ENCODE measurements at places on chromosomes 4 and X.

GRCh38 chr4:24559032-24559821, 25.1 kb downstream of the DHX15 start:
- peak; percentile 10 for DNase-seq

DNA sequence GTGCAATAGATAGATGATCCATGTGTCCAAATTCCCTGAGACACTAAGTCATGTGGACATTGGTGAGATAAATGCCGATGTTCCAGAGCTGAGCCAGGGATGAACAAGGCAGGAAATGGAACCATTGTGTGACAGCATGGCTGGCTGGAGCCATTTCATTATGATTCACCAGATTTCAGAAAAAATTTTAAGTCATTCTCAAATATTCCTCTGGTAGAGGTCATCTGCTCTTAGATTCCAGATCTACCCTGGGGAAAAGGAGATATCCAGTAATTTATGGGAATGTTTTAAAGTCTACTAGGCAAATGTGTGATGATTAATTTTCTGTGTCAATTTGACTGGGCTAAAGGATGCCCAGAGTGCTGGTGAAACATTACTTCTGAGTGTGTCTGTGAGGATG, 287.3 kb downstream of the STK32B start:
- peak; percentile 56 for DNase-seq

DNA sequence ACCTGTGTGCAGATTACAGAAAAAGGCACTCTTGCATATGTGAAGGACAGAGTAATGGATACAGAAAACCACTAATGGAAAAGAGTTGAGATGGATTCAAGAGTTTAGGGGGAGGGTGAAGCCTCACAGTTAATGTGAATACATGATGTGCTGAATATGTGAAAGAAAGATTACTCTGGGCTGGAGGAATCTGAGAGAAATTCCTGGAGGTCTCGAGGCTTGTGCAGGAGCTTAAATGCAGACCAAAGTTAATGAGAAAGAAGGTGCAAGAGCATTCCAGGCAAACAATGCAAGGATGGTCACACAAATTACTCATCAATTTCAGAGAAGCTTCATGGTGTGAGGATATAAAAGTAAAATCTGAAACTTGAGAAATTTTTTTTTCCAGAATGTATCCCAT, 768.8 kb downstream of the STPG2 start:
- no peak for DNase-seq

DNA sequence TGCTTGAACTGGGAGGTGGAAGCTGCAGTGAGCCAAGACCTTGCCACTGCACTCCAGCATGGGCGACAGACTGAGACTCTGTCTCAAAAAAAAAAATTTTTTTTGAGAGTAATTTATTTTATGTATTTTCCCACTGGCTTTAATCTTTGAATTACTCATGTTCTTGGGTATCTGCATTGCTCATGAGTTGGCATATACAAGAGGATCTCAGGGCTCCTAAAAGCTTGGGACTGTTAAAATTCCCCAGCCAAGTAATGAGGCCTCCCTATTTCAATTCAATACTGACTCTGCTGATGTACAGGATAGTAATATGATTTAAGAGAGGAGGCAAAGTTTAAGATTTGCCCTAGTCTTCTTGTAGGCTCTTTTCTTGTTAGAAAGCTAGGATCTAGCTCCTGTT, 6.2 kb downstream of the IL21 start:
- no peak for DNase-seq

- DNase-seq = no peak
Measured at GRCh38 chr4:155822572-155822971, 43.5 kb downstream of the ASIC5 start.

All from AG08395 (cell line).